ENCODE measurements at places on chromosomes 16 and 17.

GRCh38 chr16:30813821-30814189, 26.8 kb upstream of the ZNF629 start:
- DNase-seq = no peak

DNA sequence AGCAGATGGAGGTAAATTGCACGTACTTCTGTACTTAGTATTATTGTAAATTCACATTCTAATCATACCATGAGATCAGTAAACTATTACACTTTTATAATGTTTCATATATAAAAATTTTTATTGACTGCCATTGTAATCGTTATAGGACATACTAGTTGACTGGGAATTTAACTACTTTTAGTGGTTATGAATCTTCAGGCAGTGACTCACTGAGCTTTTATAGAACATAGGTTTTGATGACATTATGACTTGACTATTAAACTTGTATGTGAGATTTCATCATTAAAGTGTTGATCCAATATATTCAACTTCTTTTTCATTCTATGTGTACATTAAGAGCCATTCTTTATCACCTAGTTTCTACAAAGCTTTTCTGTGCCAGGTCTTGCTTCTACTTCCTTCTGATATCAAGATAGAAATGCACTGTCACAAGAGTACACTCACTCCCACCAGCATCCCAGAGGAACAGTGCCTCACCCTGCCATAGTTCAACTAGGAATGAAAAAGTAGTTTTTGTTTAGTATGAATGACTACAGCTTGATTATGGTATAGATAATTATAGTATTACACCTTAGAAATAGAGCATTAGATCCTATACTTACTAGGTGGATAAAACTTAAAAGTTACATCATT, 142.4 kb upstream of the RBL2 start:
- DNase-seq = no peak

DNA sequence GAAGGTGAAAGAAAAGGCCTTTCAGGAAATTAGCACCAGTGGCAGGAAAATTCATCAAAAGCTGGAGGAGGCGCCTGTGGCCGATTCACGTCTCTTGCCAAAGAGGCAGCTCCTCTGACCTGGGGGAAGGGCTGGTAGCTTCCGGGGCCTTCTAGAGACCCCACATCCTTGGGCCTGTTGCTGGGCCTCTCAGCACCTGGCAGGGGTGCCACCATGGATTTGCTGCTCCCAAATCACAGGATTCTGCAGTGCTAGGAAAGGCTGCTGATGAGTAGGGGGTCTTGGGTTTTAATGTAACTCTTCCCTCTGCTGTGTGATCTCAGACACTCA, 11.6 kb upstream of the CBFB start:
- no peak for DNase-seq

DNA sequence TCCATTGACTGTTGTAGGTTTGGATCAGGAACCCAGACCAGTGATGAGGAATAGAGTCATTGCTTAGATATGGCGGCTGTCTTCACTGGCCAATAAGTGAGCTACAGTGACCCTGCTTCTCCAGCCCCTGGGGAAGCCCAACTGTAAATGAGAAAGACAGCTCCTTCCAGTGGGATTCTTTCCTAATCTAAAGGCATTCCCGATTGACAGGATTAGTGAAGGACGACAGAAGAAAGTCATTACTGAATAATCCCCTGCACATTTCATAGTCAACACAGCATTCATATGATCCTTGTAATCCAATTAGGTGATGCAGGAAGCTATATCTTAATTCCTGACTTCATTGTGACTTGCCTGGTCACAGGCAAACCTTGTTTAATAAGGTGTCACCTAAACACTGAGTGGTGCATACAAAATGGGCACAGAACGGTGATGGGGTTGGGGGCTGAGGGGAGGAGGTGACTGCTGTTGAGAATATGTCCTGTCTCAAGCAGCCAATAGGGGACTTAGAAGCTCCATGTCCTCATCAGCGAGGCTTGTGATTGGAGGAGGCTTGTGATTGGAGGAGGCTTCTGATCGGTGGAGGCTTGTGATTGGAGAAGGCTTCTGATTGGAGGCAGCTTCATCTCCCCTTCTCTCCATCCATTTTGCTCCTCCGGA, 242.6 kb downstream of the XYLT1 start:
- DNase-seq = no peak

DNA sequence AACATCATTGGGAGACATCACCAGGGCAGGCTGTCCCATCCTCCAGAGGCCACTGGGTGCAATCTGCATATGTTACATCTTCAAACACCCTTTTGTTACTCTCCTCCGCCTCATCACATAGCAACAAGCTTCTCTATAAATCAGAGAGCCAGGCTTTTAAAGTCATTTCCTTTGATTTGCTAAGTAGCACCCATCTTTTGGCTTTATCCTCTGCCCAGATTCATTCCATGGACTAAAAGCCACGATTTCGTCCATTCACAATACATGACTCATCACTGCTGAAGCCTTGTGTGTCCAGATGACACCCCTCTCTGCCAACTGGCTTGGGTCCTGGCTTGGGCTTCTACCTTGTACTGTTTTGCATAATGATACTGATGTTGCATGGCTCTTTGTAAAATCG, 2.0 kb upstream of the KRT38 start:
- no peak for DNase-seq

- no peak for DNase-seq
Observed at GRCh38 chr16:89615596-89616090, 2.2 kb downstream of the DPEP1 start.

GRCh38 chr17:45863857-45864654, 19.4 kb downstream of the SPPL2C start:
- no peak for DNase-seq

- DNase-seq = no peak
Observed at GRCh38 chr17:79441356-79442160, 169.3 kb downstream of the RBFOX3 start.

DNA sequence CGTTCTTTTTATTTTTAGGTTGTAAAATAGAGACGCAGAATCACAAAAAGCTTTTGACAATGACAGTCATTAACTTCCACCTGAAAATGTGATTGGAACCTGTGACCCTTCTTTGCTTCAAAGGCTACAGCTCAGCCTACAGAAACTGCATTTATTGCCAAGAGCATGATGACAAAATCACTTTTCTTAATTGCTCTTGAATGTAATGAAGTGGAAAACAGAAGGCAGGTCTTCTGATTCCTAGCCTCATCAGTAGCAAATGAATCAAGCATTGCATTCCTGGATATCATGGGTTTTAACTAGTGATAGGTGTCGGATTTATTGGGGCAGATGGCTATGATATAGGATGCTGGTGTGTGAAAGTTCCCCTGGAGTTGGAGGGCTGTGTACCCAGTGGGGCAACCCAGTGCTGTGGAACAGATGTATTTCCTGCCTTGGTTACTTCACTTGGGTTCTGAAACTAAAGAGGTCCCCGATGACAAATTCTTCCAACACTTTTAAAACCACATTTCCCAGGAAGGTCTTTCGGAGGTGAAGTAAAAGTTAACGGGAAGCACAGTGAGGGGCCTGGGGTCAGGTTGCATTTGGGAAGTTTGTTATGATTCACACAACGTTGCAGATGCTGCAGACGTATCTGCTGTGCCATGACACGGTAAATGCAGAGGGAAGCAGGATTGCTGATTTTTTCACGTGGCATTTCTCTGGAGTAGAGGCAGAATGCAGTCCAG, 127.5 kb downstream of the HS3ST3A1 start:
- no peak for DNase-seq

DNA sequence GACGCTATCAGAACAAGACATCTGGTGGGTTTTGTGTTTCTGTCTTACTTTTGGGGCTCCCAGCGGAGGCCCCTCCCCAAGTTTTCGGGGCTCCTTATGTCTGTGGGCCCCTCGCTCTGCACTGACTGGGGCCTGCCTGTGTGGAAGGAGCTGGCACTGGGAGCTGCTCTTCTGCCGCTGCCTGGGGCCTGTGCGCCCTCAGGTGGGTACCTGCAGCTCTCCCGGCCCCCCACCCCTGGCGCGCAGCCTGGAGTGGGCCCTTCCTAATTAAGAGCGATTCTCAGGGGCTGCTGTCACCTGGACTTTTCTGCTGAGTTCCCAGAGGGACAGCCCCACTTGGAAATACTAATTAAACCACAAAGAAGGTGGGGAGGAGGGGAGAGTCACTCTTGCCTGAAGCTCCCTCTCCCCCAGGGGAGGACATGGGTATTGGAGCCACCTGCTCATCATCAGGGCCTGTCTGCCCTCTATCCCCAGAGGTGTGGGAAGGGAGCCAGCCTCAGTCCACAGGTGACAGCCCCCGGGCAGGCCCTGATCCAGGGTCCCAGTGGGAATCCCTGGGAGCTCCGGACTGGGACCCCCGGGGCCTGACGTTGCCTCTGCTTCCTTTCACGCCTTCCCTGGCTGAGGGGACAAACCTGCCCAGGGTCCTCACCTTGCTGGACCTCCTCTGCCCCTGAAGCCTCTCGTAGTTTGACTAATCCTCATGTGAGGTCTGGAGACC, 36.5 kb downstream of the GSE1 start:
- DNase-seq = no peak

DNA sequence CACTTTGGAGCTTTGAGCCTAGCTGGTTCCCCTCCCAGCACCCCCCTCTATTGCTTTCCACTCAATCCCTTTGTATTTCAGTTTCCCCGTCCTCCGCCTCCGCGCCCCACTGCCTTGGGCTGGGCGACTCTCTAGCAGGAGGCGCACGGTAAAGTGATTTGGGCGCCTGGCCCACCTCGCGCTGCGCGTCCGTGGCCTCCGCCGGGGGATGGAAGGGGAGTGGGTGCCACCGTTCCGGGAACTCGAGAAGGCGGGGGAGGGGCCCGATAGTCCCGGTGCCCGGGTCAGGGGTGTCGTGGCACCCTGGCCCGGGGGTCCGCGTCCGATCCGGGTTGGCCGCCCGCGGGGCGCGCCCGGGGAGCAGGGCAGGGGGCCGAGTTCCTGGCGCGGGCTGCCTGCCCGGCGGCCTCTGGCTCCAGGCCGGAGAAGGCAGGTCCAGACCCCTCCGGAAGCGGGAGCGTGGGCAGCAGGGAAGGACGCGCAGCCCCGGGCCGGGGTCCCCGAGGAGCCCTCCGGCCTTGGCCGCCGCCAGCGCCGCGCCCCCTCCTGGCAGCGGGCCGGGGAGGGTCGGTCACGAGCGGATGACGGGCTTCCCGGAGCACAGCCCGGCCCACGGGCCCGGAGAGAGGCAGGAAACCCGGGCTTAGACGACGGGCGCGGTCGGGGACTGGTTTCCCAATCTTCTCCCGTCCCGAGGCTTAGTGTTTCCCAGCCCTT, 15.8 kb downstream of the MEOX1 start:
- no peak for DNase-seq

- DNase-seq = no peak
Observed at GRCh38 chr16:73047536-73048291, at the start of gene ZFHX3. Gene ZFHX3 (minus strand): TSS chr16:73048128. CDS start chr16:72960145, 87,983 bp downstream.

- no peak for DNase-seq
Observed at GRCh38 chr16:272633-273546, 2.9 kb downstream of the RGS11 start.

GRCh38 chr16:69482410-69482991, 58.1 kb downstream of the CYB5B start:
- DNase-seq = no peak

GRCh38 chr17:75720656-75721462, at the start of gene ITGB4:
Gene ITGB4 (plus strand): TSS chr17:75721459. CDS start chr17:75724704, 3,245 bp downstream.
- DNase-seq = no peak
